ENCODE measurements at places on chromosomes 6 and 20.

DNA sequence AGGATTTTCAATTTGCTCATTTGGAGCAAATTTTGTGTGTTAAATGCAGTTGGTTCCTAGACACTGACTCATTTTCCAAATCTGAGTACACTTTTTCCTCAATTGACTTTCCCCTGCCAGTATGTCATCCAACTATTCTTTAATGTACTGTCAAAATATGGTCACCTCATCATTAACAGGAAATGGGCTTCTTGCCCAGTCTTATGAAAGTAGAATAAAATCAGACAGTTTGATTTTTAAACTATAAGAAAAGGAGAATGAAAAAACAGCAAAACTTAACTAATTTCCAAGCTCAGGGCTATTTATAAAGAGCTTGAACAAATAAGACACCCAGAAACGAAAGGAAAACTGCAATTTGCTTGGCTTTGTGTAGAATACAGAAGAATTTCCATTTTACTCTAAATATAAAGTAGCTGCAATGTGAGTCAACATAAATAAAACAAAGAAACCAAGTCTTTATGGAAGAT, 43.7 kb upstream of the RAB23 start:
- no peak for DNase-seq

DNA sequence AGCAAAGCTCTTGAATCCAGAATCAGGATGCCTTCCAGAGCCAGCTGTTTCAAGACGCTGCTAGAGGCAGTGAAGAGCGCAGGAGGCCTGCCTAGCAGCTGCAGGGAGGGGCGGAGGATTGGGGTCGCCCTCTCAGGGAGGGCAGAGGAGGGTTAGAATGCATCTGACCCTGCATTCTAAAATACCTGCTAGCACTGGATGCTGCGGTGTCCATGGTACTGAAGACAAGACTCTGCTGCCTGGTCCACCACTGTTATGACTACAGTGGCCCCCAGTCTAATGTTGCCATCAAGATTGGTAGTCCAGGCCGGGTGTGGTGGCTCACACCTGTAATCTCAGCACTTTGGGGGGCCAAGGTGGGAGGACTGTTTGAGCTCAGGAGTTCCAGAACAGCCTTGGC, 193.7 kb upstream of the PROKR2 start:
- no peak for DNase-seq

DNA sequence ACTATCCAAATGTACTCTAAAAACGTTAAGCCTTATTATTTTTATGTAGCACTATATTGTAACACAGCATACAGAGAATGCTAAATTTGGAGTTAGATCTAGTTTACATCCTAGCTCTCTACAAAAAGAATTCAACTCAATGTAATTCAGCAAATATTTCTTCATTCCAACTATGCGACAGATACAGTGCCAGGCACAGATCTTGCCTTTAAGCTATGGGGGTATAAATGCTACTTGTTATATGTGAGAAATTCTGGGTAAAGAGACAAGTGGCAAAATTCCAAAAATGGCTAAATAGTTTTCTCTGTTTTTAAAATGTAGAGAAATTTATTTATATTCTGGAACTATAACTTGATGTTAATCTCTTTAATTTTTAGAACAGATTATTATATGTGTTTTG, 63.2 kb downstream of the SEL1L2 start:
- DNase-seq, result no peak

- DNase-seq, result no peak
Observed at GRCh38 chr6:128339635-128340450, 180.6 kb downstream of the PTPRK start.

- no peak for DNase-seq
Observed at GRCh38 chr6:143877584-143878271, 13.5 kb downstream of the ZC2HC1B start.

DNA sequence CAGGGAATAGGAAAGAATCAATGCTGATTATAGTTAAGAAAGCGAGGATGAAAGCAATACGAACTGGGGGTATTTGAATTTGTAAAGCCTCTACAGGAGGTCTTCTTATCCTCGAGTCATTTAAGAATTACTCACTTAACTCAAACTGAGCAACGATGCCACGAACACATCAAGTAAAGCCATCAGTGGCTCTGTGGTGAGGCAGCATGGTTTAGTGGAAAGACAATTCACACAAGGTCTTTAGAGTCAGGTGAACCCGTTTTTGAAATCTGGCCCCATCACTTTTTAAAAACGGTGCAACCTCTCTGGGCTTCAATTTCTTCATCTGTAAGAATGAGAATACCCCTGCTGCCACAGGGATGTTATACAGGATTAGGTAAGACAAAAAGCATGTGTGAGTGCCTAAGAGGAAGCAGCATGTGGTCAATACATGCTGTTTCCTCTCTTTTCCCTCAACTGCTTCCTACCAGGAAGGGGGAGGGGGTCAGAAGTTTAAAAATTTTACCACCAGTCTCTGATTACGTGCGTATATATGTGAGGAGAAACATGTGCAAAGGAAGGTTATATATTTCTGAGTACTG, 162.0 kb downstream of the BTBD9 start:
- DNase-seq, result no peak

- no peak for DNase-seq
Observed at GRCh38 chr6:40444811-40445210, 142.4 kb downstream of the LRFN2 start.

- no peak for DNase-seq
Observed at GRCh38 chr6:54094293-54094692, 16.9 kb upstream of the MLIP start.

DNA sequence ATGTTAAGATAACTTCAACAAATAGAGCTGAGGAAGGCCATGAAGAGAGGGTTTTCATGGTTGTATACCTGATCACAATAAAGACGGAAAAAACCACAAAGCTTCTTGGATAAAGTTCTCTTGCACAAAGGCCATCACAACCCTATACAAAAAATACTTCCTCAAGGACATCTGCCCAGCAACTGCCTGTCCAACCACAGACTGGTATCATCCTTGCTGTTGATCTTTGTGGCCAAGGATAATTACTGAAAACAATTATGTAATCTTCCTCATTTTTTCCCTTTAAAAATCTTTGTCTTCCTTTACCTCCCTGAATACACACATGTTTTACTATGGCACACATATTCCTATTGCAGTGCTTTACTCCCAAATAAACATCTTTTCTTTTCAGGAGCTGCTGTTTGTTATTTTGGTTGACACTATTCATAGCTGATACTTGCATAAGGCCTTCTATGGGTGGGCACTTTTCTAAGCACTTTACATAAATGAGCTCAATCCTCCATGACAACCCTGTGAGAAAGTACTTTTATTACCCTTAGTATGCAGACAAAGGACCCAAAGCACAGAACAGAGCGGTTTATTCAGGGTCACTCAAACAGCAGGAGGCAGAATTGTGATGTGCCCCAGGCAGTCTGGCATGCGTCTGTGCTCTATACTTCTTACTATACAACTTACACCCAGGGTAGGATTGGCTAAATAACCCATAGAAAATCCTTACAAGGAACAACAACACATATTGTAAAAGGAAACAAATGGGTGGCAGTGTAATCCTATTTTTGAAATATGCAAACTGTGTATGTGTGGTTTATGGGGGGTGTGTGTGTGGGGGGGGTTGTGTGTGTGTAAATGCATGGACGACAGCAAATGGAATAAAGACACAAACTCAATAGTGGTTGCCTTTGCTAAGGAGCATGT, 35.1 kb downstream of the SNRNP48 start:
- no peak for DNase-seq

- DNase-seq, result no peak
Observed at GRCh38 chr6:13563009-13563408, 11.4 kb upstream of the SIRT5 start.

GRCh38 chr6:7170117-7170732, 62.5 kb downstream of the RREB1 start:
- no peak for DNase-seq

GRCh38 chr20:5766085-5766764, 16.0 kb downstream of the SHLD1 start:
- no peak for DNase-seq

GRCh38 chr6:126437205-126437604, 97.3 kb downstream of the CENPW start:
- no peak for DNase-seq

GRCh38 chr6:139925894-139926641, 551.6 kb upstream of the CITED2 start:
- DNase-seq, result no peak

DNA sequence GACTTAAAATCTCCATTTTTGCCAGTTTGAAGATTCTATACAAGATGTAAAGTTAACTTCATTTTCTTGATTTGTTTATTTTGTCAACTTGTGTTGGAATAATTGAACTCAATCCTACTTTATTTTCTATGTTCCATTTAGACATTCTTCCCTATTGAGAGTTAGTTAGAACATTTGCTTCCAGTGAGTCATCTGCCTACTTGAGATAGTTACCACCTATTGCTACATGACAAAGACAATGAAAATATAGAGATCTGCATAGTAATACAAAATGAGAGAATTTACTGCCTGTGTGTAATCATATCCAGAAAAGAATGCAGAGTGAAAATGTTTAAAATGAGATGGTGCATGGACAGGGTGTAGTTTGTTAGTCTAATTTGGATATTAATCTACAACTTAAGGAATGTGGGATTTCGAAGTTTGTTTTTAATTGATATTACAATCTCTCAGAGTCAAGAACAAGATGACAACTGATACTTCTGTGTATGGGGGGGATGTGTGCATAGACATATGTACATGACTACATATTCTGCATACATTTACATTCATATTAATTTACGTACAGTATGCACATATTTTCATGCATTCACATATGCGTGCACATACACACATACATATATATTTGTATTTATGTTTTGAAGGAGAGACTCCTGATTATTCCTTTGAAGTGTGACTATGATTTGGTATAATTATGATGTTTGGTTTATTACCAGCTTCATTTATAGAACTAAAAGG, 420.1 kb downstream of the NKAIN2 start:
- DNase-seq, result no peak

DNA sequence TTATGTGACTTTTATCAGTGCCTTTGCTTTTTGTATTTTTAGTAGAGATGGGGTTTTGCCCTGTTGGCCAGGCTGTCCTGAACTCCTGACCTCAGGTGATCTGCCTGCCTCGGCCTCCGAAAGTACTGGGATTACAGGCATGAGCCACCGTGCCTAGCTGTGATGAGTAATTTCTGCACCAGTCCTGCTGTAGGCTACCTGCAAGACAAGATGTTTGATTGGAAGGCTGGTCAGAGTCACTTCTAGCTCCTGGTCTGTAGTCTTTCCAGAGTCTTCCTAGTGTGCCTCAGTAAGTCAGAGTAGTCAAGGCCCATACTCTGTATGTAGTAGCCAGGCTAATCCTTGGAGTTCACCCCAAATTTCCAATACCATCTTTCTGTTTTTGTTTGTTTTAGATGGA, 8.9 kb downstream of the TIAM2 start:
- DNase-seq, result no peak

GRCh38 chr6:109360281-109360680, 22.0 kb downstream of the CD164 start:
- DNase-seq, result no peak

DNA sequence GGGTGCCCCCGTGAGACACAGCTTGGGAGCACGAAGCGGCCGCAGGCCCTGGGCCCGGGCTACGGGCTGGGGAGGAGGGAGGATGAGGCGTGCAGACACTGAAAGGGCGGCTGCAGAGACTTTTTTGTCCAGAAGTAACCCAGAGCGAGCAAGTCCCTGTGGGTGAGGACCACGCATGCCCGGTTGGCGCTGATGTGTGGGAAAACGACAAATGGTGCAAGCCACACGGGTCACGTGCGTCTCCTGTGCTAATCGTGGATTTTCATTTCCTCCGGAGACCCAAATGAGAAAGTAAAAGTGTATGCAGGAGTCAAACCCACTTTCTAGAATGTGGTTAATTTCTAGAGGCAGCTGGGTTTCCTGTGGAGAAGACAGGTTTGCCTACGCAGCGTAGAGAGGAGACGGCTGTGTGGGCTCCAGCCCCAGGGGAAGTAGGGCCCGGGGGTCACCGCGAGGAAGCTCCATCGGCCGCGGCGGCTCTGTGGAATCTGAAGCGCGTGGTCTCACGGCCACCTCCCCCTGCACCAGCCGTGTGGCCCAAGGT, 19.0 kb downstream of the DLL1 start:
- DNase-seq, result peak; percentile 83

GRCh38 chr20:48313324-48313723, 514.5 kb downstream of the PREX1 start:
- no peak for DNase-seq

GRCh38 chr6:6125495-6125894, 118.8 kb upstream of the NRN1 start:
- DNase-seq, result no peak

- no peak for DNase-seq
Observed at GRCh38 chr20:58634059-58634458, 17.0 kb upstream of the STX16 start.

DNA sequence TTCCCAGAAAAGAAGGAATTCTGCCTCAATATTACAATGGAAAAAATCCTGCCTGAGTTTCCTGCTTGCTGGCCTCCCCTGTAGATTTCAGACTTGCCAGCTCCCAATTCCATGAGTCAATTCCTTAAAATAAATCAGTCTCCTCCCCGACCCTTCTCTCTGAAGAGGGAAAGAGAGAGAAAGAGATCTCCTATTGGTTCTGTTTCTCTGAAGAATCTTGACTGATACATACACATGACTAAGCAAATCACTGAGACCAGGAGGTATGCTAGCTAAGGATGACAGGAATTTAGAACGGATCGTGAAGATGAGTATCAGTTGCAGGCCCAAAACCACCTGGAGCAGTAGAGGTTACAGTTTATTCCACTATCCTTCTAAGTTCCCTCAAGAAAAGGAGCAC, 11.3 kb upstream of the RBM24 start:
- no peak for DNase-seq

DNA sequence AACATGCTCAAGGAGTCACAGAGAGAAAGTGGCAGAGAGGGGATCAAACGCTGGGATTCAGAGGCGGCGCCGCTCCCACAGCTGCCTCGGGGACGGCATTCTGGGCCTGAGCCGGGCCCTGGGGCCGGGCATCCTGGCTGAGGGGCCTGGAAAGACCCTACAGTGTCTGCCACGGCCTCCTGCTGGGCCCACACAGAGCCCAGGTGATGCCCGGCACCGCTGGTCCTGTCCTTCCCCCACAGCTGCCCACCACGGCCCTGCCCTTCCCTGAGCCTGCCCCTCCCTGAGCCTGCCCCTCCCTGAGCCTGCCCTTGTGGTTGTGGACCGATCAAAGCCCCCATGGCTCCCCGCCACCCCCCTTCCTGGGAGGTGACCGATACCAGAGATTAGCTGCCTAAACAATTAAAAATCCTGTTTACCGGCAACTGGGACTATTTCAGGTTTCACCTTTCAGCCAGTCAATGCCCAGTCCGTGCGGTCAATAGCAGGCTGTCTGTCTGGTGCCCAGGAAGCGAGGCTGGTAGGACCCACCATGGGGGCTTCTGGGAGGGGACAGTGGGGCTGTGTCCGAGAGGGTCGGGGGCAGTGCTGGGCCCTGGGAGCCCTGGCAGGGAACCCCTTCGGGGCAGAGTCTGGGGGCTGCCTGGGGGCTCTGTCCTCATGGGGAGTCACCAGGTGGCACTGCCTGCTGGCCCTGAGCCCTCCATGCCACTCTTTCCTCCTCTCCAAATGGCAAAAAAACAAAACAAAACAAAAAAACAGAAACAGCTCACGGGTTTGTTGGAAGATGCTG, 55.4 kb upstream of the GATA5 start:
- no peak for DNase-seq

- DNase-seq, result no peak
Observed at GRCh38 chr6:26053992-26054780, 33.0 kb upstream of the HFE start.
